ENCODE measurements at places on chromosomes 2 and 18. TPM values are rescaled to one million over a fixed set of nuclear protein-coding genes. Genes with fewer than 3 reads are reported as not detected.

PLCL1 gene
- 3.5 TPM for total RNA-seq

ABCG8 gene
- total RNA-seq, result not detected

RGPD4 gene
- 0.07 TPM for total RNA-seq

MAP3K19 gene
- total RNA-seq, result not detected

DNA sequence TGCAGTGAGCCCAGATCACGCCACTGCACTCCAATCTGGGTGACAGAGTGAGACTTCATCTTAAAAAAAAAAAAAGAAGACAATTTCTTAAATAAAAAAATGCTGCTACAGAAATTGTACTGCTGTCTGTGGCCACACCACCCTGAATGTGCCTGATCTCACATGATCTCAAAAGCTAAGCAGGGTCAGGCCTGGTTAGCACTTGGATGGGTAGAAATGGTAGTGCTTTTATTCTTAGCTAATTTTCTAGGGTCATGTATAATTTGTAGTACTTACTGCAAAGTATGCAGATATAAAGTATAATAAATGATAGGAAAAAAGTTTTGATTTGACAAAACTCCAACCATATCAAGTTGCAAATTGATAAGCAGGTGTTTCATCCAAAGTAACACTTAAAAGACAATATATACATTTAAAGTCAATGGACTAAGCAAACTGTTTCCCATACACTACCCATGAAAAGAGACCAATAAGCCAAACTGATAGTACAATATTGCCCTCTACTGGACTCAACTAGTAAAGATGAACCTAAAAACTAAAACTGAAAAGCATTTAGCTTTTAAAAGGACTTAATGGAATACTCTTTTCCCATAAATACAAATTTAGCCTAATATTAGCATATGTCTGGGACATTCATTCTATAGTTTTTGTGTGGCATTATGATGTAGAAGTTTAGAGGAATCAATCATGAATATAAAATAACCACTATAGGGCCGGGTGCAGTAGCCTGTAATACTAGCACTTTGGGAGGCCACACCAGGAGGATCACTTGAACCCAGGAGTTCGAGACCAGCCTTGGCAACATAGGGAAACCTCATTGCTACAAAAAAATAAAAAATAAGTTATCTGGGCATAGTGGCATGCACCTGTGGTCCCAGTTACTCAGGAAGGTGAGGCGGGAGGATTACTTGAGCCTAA, 18.6 kb upstream of the PEX13 start:
- H3K36me3 ChIP-seq, result peaks cover 1% of the 10 kb centered on the region
- no peak overlapping the region for H3K27ac ChIP-seq
- no peak overlapping the region for H3K4me3 ChIP-seq

GRCh38 chr2:165847001-165847400, 53.0 kb upstream of the GALNT3 start:
- no peak for DNase-seq
- no peaks in the 10 kb centered on the region for H3K4me1 ChIP-seq
- no peaks in the 10 kb centered on the region for H3K27me3 ChIP-seq
- H3K36me3 ChIP-seq, result no peaks in the 10 kb centered on the region
- H3K27ac ChIP-seq, result no peak overlapping the region

DNA sequence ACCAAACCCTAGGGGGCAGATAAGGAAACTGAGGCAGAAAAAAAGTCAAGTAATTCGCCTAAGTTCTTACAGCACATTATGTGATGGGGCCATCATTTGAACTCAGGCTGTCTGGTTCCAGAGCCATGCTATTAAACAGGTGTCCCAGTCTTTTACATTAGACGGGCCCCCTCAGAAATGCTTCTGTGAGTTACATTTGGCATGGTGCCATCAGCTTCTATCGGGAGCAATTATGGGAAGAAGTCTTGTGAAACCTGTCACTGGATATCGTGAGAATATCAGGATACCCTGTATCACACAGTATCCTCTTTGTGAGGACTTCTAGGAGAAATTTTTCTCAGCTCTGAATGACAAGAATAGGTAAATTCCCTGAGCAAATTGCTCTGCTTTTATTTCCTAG, 143.7 kb upstream of the NOSTRIN start:
- no peak overlapping the region for H3K27ac ChIP-seq
- DNase-seq, result no peak
- peaks cover 3% of the 10 kb centered on the region for H3K36me3 ChIP-seq
- no peak overlapping the region for H3K4me3 ChIP-seq
- no peaks in the 10 kb centered on the region for H3K27me3 ChIP-seq

DNA sequence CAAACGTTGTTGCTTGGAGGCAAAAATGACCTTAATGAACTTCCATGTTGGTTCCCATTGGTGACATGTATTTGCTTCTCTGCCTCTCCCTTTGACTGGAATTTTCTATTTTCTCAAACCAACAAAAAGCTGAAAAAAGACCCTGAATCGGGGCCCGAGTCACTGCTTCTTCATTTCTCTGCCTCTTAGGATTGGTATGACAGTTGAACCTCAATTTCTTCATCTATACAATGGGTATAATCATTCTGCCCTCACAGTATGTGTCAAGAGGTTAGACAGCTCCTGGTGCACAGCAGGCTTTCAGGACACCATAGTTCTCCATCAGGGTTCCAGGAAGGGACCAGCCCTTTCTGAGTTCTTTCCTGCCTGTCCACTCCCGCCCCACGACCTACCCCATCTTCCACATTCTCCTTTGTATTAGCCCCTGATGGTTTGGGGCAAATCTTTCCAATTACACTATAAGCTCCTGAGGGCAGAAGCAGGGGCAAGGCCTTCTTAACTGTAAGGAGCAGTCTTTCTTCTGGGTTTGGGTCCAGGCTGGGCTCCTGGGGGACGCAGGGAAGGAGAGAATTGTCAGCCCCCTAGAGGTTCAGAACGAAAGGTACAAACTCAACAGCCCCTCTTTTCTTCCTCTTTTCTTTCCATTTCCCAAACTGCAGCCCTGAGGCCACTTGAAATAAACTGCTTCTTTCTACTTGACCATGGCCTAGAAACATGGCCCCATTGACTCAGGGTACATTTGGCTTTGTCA, 6.3 kb upstream of the PKDCC start:
- no peaks in the 10 kb centered on the region for H3K4me1 ChIP-seq
- peaks cover 29% of the 10 kb centered on the region for H3K27me3 ChIP-seq
- H3K27ac ChIP-seq, result no peak overlapping the region
- H3K4me3 ChIP-seq, result no peak overlapping the region
- H3K36me3 ChIP-seq, result no peaks in the 10 kb centered on the region

DNA sequence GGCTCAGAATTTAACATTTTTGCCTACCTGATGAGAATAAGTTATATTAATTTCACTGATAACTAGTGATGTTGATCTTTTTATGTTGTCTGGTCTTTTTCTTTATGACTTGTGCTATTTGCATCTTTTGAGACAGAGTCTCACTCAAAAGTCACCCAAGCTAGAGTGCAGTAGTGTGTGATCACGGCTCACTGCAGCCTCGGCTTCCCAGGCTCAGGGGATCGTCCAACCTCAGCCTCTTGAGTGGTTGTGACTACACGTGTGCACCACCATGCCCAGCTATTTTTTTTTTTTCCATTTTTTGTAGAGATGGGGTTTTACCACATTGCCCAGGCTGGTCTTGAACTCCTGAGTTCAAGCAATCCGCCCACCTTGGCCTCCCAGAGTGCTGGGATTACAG, 7.5 kb downstream of the SMCHD1 start:
- DNase-seq, result no peak
- no peaks in the 10 kb centered on the region for H3K27me3 ChIP-seq
- peaks cover 58% of the 10 kb centered on the region for H3K4me1 ChIP-seq
- H3K27ac ChIP-seq, result no peak overlapping the region
- peaks cover 37% of the 10 kb centered on the region for H3K36me3 ChIP-seq

- H3K4me3 ChIP-seq, result no peak overlapping the region
- no peaks in the 10 kb centered on the region for H3K36me3 ChIP-seq
- no peak for DNase-seq
- H3K27me3 ChIP-seq, result no peaks in the 10 kb centered on the region
Observed at GRCh38 chr18:6478121-6478520, 63.4 kb upstream of the L3MBTL4 start.

DNA sequence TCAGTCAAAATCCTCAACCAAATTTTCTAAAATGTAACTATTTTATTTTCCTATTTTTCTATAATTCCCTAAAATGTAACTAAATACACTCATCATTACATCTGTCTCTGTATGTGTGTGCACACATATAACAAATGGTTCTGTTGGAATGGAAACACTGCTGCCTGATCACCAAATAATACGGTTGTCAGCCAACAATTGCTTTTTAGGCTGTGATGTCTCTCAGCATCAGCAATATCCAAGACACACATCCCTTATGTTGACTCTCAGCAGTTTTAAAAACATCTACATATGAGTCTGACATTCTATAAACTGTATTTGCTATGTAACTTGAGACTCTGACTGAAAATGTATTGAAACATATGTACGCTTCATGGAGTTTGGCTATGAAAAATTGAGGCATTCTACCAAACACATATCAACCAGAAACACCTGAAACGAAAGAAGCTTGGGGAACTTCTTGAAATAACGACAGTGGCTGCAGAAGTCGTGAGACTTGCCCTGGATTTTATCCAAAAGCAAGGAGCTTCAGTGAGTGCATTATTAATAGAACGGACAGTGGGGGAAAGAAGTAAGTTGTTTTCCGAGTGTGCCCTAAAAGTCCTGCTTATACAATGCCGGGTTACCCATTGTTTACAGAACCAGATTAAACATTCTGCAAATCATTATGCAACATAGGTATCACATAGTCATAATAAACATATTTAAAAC, 110.2 kb upstream of the ITGB6 start:
- peaks cover 18% of the 10 kb centered on the region for H3K36me3 ChIP-seq
- no peaks in the 10 kb centered on the region for H3K27me3 ChIP-seq
- H3K4me1 ChIP-seq, result peaks cover 12% of the 10 kb centered on the region
- H3K4me3 ChIP-seq, result no peak overlapping the region
- H3K27ac ChIP-seq, result no peak overlapping the region

GRCh38 chr2:117702098-117702497, 112.4 kb upstream of the DDX18 start:
- H3K4me1 ChIP-seq, result no peaks in the 10 kb centered on the region
- no peak for DNase-seq
- H3K27me3 ChIP-seq, result peaks cover 3% of the 10 kb centered on the region

Measured in activated naive CD4-positive, alpha-beta T cell treated with anti-CD3 and anti-CD28 coated beads for 36 hours (primary cell).